ENCODE measurements at places on chromosomes 1 and 21.

- DNase-seq, result no peak
Measured at GRCh38 chr1:28129150-28129549, 40.7 kb upstream of the EYA3 start.

DNA sequence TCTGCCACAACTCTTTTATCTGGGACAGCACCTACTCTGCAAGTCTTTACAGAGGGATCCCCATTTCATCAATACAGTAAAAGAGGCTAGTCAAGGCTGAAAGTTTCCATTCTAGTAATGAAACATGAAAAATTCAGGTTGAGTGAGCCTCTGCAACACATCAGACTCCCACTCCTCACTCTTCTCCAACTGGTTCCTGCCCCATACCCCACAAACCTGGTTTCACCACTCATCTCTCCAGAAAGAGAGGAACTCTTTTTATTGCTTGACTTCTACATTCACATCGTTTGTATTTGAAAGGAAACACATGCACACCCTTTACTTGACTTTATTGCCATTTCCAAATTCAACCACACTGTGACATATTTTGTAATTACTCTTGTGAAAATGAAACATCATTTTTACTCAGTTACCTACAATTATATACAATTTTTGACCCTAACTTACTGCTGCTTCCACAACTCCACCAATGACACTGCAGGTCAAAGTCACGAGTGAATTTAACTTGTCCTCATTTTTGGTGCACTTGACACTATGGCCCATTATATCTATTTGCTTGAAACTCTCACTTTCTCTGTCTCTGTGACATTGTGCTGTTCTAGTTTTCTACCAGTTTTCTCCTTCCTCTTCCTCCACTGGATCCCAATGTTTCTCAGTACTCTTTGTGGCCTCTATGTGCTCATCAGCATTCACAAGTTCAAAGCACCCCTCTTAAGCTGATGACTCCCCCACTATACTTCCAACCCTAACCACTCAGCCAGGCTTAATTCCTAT, 8.0 kb downstream of the STX6 start:
- no peak for DNase-seq

DNA sequence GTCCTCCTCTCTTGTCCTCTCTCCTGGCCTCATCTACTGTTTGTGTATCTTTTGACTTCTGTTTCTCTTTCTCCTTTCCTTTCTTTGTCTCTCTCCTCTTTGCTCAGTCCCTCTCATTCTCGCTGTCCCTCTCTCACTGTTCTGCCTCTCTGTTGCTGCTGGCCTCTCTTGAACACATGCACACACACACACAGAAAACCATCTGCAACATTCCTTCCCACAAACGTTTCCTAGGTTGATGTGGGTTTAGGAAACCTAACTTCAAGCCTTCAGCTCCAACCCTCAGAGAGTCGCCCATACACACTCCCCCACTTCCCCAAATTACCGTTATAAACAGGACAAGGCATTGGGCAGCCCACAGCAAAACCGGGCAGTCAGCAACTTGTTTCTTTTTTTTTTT, 10.9 kb upstream of the SSBP3 start:
- no peak for DNase-seq

DNA sequence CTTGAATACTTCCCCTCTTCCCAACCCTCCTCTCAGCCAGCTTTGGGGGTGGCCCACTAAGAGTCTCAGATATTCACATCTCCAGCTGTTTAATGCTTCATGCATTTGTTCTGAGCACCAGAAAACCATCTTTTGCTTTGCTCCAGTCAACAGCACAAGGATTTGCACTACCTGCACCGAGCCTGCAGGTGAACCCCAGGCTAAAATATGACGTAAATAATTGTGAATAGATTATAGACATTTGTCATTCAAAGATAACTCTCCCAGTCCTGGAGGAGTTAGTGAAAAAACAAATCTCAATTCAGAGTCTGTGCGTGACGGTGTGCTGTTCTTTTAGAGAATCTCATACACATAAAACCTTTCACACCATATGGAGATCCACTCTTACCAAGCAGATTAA, 7.4 kb downstream of the CD247 start:
- no peak for DNase-seq

GRCh38 chr1:30378991-30379581, 344.3 kb downstream of the MATN1 start:
- DNase-seq, result no peak

GRCh38 chr21:34198231-34199120, 125.1 kb downstream of the MRPS6 start:
- no peak for DNase-seq

GRCh38 chr1:46569884-46570725, 18.7 kb upstream of the KNCN start:
- DNase-seq, result no peak

- peak; percentile 34 for DNase-seq
Measured at GRCh38 chr21:31873275-31873695, 465 bp downstream of the HUNK start.

DNA sequence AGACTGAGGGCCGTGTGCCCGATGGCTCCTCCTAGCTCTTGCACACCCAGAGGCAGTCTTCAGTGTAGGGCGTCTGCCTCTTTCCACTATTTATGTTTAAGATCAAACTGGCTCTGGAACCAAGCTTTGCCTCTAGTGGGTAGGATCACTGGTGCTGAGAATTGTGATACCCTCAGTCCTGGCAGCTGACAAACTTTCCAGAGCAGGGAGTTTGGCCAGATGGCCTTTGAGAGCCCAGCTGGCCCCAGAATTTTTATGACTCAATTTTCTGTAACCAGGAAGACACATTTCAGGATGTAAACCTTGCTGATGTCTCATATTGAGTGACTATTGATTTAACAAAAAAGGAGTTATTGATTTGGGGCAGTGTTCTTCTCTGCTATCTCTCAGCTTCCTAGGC, 6.7 kb downstream of the COQ8A start:
- DNase-seq, result no peak

DNA sequence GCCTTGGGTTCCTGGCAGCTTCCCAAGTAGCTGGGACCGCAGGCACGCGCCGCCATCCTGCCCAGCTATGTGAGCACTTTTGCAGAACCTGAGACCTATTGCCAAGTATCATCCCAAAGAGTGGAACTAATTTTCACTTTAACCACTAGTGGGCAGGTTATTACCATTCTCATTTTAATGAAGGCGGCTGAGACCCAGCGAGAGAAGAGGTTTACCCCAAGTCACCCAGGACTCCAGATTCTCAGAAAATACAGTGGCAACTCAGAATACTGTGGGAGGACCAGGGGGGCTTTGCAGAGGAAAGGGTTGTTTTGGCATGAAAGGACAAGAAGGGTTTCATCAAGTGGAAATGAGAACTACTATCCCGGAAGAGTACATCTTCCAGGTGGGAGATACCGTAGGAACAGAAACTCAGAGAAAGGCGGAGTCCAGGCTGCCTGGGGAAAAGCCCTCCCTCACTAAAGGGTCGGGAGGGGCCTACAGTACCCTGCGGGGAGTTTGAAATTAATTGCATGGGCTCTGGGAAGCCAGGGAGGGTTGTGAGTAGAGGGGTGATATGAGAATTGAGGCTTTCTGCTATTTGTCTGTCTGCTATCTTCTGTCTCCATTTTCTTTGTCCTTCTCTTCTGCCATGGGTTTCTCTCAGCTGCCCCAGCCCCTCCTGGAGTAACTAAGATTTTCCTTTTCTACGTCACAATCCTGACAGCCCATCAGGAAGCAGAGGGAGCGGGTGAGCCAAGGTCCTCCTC, 7.2 kb upstream of the SEMA4A start:
- DNase-seq, result peak; percentile 94

DNA sequence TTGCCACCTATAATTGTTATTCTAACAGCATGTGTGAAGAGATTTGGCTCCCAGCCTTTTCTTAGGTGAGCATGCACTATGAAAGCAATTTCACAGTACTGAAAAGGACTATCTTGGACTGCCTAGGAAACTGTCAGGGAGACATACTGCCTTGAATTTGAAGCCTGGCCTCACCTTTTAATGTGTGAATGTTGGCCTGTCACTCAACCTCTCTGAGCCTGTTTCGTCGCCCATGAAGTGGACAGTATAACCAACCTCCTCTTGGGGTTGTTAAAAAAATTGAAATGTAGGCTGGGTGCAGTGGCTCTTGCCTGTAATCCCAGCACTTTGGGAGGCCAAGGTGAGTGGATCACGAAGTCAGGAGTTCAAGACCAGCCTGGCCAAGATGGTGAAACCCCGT, 20.4 kb upstream of the POU2F1 start:
- DNase-seq, result no peak

DNA sequence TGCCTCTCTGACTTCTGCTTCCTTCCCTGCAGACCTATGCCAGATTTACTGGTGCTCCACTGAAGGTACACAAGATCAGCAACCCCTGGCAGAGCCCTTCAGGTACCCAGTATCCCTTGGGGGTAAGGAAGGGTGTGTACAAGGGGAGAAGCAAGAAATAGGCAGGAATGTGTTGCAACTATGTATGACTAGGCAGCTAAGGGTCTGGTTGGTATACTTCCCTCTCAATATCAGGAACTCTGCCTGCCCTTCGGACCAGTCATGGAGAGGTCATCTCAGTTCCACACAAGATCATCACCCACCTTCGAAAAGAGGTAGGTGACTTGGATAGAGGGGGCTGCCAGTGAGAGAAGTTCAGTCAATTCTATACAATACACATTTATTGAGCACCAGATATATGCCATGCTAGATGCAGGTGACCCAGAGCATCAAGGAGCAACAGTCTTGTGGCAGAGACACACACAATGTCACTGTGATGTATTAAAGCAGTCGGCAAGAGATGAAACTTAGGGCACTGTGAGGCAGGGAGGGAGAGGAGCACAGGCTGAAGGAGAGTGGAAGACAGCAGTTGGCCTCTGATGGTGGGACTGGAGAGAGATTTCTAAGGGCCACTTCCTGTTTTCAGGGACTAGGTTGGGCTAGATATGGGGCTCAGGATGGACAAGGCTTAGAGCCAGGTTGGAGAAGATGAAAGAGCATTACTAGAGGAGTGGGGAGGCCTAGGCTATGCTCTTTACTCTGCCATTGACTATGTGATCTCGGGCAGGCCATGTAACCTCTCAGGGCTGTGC, 2.0 kb downstream of the MTX1 start:
- no peak for DNase-seq

DNA sequence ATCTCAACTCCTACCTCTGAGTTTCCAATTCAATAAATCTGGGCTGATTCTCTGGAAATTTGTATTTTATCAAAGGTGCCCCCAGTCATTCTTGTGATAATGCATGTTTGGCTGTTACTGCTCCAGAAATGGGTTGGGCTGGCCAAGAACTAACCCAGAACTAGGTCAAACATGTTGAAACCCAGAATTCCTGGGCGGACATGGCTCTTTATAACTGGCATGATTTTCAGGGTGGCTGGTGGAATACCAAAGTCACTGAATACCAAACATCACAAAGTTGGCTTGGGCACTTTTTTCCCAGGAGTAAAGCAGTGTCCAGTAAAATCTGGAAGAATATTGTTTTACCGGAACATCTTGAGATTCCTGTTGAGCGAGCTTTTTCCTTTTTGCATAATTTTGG, 89.4 kb upstream of the S1PR1 start:
- DNase-seq, result no peak

GRCh38 chr1:169462385-169462784, 23.4 kb downstream of the SLC19A2 start:
- DNase-seq, result no peak

GRCh38 chr1:47469910-47470309, 32.1 kb downstream of the FOXD2 start:
- DNase-seq, result no peak

GRCh38 chr1:212974711-212975110, 24.4 kb downstream of the VASH2 start:
- no peak for DNase-seq

GRCh38 chr21:42627527-42628289, 25.7 kb upstream of the PDE9A start:
- peak; percentile 22 for DNase-seq

GRCh38 chr1:109618661-109619575, 498 bp downstream of the GNAT2 start:
- DNase-seq, result no peak

- DNase-seq, result no peak
Measured at GRCh38 chr1:212698467-212699103, 1.1 kb downstream of the BATF3 start.

DNA sequence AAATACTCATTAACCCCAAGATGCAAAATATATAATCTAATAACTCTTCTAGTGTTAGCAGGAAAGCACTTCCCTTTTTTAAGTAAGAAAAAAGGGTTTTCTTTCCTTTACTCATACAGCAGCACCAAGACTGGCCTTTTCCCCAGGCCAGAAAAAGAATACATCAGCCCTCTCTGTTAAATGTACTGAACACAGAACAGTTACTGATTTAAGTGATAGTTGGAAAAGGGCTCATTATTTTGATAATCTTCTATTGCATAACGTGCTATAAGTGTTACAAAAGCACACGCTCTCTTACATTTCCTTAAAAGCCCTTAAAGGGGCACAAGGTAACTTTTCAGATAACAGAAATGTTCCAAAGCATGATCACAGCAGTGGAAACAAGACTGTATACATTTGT, 142.9 kb downstream of the TIAM1 start:
- DNase-seq, result no peak

GRCh38 chr1:101238031-101238628, 1.3 kb downstream of the S1PR1 start:
- DNase-seq, result no peak

DNA sequence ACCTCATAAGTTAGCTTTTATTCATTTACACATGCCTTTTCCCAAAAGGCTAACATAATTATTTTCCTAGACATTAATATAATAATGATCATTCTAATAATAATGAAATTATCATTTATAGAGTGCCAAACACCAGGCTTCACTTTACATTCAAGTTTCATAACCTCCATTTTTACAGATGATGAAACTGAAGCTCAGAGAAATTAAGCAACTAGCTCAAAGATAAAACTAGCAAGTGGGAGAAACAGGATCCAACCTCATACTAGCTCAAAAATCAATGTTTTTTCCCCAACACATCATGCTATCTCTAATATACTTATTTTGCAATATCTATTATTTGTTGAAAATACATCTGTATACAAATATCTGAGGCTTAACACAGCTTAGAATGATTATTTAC, 14.0 kb downstream of the LPGAT1 start:
- DNase-seq, result no peak

- no peak for DNase-seq
Measured at GRCh38 chr1:240492832-240493440, 119.0 kb downstream of the GREM2 start.

DNA sequence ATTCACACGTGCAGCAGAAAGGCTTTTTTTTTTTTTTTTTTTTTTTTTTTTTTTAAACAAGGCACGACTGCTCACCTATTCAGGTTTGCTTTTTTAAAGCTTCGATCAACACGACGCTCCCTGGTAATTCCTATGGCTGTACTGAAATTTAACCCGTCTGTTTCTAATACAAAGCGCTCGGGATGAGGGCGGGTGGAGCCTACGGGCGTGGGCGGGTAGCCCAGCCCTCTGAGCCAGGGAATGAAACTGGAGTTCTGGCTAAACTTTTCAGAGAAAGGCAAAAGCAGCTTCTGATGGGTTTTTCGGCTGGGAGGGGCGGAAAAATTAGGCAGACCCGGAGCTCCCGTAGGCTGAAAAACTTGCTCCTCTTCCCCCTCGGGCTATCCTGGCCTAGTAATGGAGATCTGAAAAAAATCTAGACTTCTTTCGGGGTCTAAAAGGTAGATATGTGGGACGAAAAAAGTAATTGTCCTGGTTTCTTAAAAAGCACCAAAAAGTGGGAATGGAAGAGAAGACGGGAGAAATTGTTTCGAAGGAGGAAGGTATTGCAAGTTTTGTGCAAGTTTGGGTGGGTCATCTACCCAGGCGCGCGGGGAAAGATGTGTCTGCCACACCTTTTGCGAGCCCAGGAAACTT, 7.4 kb downstream of the NR5A2 start:
- DNase-seq, result no peak

- DNase-seq, result no peak
Measured at GRCh38 chr1:51653127-51653526, 36.2 kb downstream of the OSBPL9 start.

- DNase-seq, result no peak
Measured at GRCh38 chr1:57447551-57447950, 23.7 kb upstream of the DAB1 start.
